ENCODE measurements at places on chromosomes 2 and 18. TPM values are rescaled to one million over a fixed set of nuclear protein-coding genes. Genes with fewer than 3 reads are reported as not detected.

DNA sequence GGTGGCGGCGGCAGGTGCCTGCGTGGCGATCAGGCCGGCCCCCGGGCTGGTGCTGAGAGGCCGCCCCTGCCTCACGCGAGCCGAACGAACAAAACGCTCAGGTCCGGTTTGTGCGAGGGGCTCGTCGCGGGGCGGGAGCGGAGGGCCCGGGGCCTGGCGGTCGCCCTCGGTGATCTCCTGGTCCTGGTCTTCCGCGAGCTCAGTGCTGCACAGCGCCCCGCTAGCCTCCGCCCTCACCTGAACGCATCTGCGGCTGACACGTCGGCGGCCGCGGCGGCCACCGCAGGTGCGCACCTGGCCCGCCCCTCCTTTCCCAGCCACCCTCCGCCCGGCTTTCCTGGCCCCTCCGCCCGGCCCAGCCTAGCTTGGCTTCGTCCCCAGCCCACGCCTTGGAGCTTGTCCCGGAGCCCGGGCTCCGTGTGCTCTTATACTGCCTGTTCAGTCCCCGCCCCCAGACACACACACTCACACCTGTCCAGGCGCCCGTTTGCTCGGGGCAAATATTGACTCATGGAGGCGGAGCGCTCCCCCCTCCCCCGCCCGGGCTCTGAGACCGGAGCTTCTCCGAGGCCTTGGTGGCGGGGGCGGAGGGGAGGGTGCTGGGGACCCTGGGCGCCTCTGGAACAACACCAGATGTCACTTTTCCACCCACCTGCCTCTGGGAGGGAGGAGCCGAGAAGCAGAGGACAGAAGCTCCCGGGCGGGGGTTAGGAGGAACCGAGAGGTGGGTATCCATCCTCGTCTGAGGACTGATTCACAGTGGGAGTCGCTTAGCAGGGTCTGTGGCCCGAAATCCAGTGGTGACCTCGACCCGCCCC lies 8.6 kb upstream of the CRYBA2 start:
- H3K27me3 ChIP-seq, result peaks cover 59% of the 10 kb centered on the region
- no peak overlapping the region for H3K4me3 ChIP-seq
- no peak overlapping the region for H3K27ac ChIP-seq
- DNase-seq, result no peak
- no peaks in the 10 kb centered on the region for H3K4me1 ChIP-seq

- H3K27me3 ChIP-seq, result peaks cover 16% of the 10 kb centered on the region
- no peak for DNase-seq
Measured at GRCh38 chr2:170878505-170878904, 50.5 kb upstream of the GORASP2 start.

GRCh38 chr2:174009488-174010223 lies 44.5 kb upstream of the SP3 start:
- H3K27ac ChIP-seq, result peak overlapping the region; percentile 36
- no peaks in the 10 kb centered on the region for H3K27me3 ChIP-seq
- peak overlapping the region; percentile 19 for H3K4me3 ChIP-seq
- DNase-seq, result peak; percentile 77
- H3K36me3 ChIP-seq, result no peaks in the 10 kb centered on the region

Gene SLC30A3
- not detected for total RNA-seq

GRCh38 chr2:65420712-65421431 lies 11.5 kb downstream of the SPRED2 start:
- H3K27ac ChIP-seq, result peak overlapping the region; percentile 32
- no peaks in the 10 kb centered on the region for H3K36me3 ChIP-seq
- peak; percentile 40 for DNase-seq
- peaks cover 15% of the 10 kb centered on the region for H3K4me1 ChIP-seq
- no peaks in the 10 kb centered on the region for H3K27me3 ChIP-seq

DNA sequence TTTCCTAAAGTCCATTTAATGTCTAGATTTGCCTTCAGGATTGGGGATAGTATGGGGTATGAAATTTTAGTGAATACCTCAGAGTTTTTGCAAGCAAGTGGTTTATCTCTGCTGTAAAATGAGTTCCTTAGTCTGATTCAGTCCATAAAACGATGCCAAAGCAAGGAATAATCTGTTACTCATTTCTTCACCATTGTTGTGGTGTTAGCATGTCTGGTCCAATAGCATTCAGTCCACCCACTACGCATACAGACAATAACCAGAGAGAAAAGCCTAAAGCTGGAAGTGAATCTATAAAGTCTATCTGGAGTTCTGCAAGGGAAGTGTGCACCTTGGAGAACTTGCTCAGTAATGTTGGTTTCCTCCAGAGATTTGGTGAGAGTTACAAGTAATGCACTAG lies 12.9 kb upstream of the DPP4 start:
- H3K27me3 ChIP-seq, result no peaks in the 10 kb centered on the region
- peak overlapping the region; percentile 77 for H3K27ac ChIP-seq
- no peak overlapping the region for H3K4me3 ChIP-seq
- DNase-seq, result peak; percentile 89
- H3K4me1 ChIP-seq, result peaks cover 76% of the 10 kb centered on the region

- H3K27me3 ChIP-seq, result no peaks in the 10 kb centered on the region
- H3K4me3 ChIP-seq, result no peak overlapping the region
- peak; percentile 18 for DNase-seq
- H3K27ac ChIP-seq, result no peak overlapping the region
- H3K36me3 ChIP-seq, result no peaks in the 10 kb centered on the region
Measured at GRCh38 chr2:181073896-181074295, 93.5 kb downstream of the UBE2E3 start.

DNA sequence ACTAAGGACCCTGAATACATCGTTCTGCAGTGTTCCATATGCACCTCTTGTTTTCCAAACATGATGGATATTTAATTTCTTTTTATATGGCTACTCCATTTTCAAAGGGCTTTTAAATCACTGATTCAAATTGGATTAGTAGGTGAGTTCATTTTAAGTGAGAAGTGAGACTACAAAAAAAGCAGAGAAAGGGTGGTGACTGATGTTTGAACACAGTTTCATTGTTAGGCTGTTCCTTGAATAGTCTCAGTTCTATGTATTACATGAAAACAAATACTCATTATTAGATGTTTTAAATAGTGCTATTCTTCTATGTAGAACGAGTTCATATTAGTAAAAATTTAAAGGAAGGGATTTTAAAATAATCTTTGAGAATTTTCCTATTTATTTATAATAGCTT lies 72.7 kb upstream of the STON1 start:
- no peak overlapping the region for H3K4me3 ChIP-seq
- no peaks in the 10 kb centered on the region for H3K4me1 ChIP-seq
- H3K27me3 ChIP-seq, result no peaks in the 10 kb centered on the region
- H3K36me3 ChIP-seq, result peaks cover 37% of the 10 kb centered on the region

DNA sequence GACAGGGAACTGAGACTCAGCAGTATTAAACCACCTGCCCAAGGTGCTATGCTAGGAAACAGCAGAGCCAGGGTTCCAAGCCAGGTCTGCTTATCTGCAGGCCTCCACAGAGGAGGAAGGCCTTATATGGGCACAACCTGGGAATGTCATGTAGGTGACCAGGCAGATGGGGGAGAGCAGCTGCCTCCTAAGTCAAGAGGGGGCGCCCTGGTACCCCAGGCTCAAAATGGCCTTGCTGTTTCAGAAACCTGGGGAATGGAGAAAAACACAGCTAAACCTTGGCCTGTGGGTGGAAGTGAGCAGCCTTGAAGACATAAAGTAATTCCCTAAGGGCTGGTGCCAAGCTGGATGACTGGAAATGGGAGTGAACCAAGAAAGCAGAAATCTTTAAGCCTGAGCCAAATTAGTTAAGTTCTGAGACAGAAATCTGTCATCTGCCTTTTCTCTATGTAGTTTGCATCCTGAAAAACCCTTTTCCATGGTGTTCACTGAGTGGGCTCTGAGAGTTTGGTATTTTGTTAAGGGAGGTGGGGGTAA lies 79.1 kb downstream of the MAPK4 start:
- H3K4me3 ChIP-seq, result no peak overlapping the region
- H3K4me1 ChIP-seq, result no peaks in the 10 kb centered on the region
- no peaks in the 10 kb centered on the region for H3K36me3 ChIP-seq
- DNase-seq, result peak; percentile 7

GRCh38 chr2:75406131-75406581 lies 154.6 kb downstream of the EVA1A start:
- H3K27ac ChIP-seq, result no peak overlapping the region
- H3K4me3 ChIP-seq, result no peak overlapping the region
- no peaks in the 10 kb centered on the region for H3K27me3 ChIP-seq
- no peaks in the 10 kb centered on the region for H3K4me1 ChIP-seq
- H3K36me3 ChIP-seq, result no peaks in the 10 kb centered on the region

- DNase-seq, result peak; percentile 73
- peak overlapping the region; percentile 62 for H3K27ac ChIP-seq
- no peaks in the 10 kb centered on the region for H3K27me3 ChIP-seq
- peaks cover 55% of the 10 kb centered on the region for H3K4me1 ChIP-seq
- H3K36me3 ChIP-seq, result peaks cover 20% of the 10 kb centered on the region
Measured at GRCh38 chr18:8794156-8794933, 89.0 kb downstream of the MTCL1 start.

- no peak for DNase-seq
- H3K36me3 ChIP-seq, result no peaks in the 10 kb centered on the region
- H3K27ac ChIP-seq, result no peak overlapping the region
Measured at GRCh38 chr2:96088340-96089335, 27.7 kb downstream of the ADRA2B start.

- no peak overlapping the region for H3K27ac ChIP-seq
- no peak overlapping the region for H3K4me3 ChIP-seq
- no peak for DNase-seq
- no peaks in the 10 kb centered on the region for H3K27me3 ChIP-seq
- H3K4me1 ChIP-seq, result peaks cover 3% of the 10 kb centered on the region
- H3K36me3 ChIP-seq, result no peaks in the 10 kb centered on the region
Measured at GRCh38 chr2:198117406-198118041, 313.1 kb downstream of the PLCL1 start.

Gene POLE4
- 20.6 TPM for total RNA-seq

- no peak for DNase-seq
- H3K4me3 ChIP-seq, result no peak overlapping the region
- H3K36me3 ChIP-seq, result no peaks in the 10 kb centered on the region
- H3K27ac ChIP-seq, result no peak overlapping the region
- no peaks in the 10 kb centered on the region for H3K27me3 ChIP-seq
Measured at GRCh38 chr2:231621051-231621879, 28.6 kb downstream of the TEX44 start.

- no peak overlapping the region for H3K4me3 ChIP-seq
- H3K27ac ChIP-seq, result no peak overlapping the region
- no peaks in the 10 kb centered on the region for H3K36me3 ChIP-seq
- no peaks in the 10 kb centered on the region for H3K27me3 ChIP-seq
- H3K4me1 ChIP-seq, result peaks cover 9% of the 10 kb centered on the region
Measured at GRCh38 chr2:235008584-235009044, 56.8 kb downstream of the SH3BP4 start.

- H3K27ac ChIP-seq, result no peak overlapping the region
- DNase-seq, result no peak
- no peaks in the 10 kb centered on the region for H3K27me3 ChIP-seq
- no peaks in the 10 kb centered on the region for H3K36me3 ChIP-seq
Measured at GRCh38 chr2:61948661-61949457, 43.4 kb downstream of the COMMD1 start.

GRCh38 chr18:73973972-73974371 lies 173.7 kb downstream of the FBXO15 start:
- H3K27ac ChIP-seq, result no peak overlapping the region
- no peak for DNase-seq
- no peak overlapping the region for H3K4me3 ChIP-seq
- H3K4me1 ChIP-seq, result no peaks in the 10 kb centered on the region
- 0 out of 2 replicates have a peak, but pooled peaks cover 6% of the 10 kb centered on the region for H3K27me3 ChIP-seq

Gene LBX2
- 0.38 TPM for total RNA-seq

GRCh38 chr2:205706769-205707381 lies 24.6 kb downstream of the NRP2 start:
- no peaks in the 10 kb centered on the region for H3K27me3 ChIP-seq
- H3K4me3 ChIP-seq, result 0 out of 2 replicates have a peak overlapping the region, but pooled peaks have one; percentile 14
- DNase-seq, result peak; percentile 91
- H3K4me1 ChIP-seq, result peaks cover 21% of the 10 kb centered on the region
- peak overlapping the region; percentile 81 for H3K27ac ChIP-seq

- H3K27me3 ChIP-seq, result no peaks in the 10 kb centered on the region
- H3K4me3 ChIP-seq, result no peak overlapping the region
Measured at GRCh38 chr2:9228088-9228751, 21.6 kb downstream of the ASAP2 start.

DNA sequence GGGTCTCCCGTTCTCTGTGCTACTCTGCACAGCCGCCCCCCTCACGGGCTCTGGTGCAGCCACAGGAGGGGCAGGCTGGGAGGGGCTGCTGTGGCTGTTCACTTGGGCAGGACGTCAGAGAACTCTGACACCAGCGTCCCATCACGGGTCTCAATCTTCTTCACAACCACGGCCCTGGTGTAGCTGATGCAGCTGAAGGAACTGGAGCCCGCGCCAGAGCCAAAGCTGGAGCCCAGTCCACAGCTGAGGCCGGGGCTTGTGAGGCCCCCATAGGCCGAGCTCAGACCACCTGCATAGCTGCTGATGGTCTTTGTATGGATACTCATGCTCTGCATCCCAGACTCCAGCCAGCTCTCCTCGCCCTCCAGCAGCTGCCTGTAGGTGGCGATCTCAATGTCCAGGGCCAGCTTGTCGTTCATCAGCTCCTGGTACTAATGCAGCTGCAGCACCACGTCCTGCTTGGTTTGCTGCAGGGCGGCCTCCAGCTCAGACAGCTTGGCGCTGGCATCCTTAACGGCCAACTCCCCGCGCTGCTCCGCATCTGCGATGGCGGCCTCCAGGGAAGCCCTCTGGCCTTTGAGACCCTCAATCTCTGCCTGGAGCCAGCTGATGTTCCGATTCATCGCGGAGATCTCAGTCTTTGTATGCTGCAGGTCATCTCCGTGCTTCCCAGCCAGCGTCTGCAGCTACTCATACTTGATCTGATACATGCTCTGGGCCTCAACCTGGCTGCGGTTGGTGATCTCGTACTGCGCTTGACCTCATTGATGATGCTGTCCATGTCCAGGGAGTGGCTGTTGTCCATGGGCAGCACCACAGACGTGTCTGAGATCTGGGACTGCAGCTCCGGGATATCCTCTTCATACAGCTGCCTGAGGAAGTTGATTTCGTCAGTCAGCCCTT lies 7.4 kb upstream of the DUSP19 start:
- no peaks in the 10 kb centered on the region for H3K4me1 ChIP-seq
- no peaks in the 10 kb centered on the region for H3K36me3 ChIP-seq

Gene FBLN7
- 0.11 TPM for total RNA-seq

Gene DSC1
- not detected for total RNA-seq

GRCh38 chr2:72949642-72950041 lies 32.3 kb downstream of the EMX1 start:
- no peak overlapping the region for H3K4me3 ChIP-seq
- DNase-seq, result peak; percentile 70
- H3K36me3 ChIP-seq, result no peaks in the 10 kb centered on the region
- no peaks in the 10 kb centered on the region for H3K27me3 ChIP-seq

Gene COL6A3
- 1,362 TPM for total RNA-seq

Gene ANKRD62
- total RNA-seq, result not detected

GRCh38 chr2:108637304-108637669 lies 82.0 kb upstream of the RANBP2 start:
- no peaks in the 10 kb centered on the region for H3K36me3 ChIP-seq
- H3K27ac ChIP-seq, result peak overlapping the region; percentile 83
- H3K4me3 ChIP-seq, result peak overlapping the region; percentile 23
- DNase-seq, result peak; percentile 93

- no peaks in the 10 kb centered on the region for H3K27me3 ChIP-seq
- no peaks in the 10 kb centered on the region for H3K4me1 ChIP-seq
- no peak overlapping the region for H3K4me3 ChIP-seq
- peak overlapping the region; percentile 70 for H3K27ac ChIP-seq
Measured at GRCh38 chr2:215356948-215357461, 45.1 kb downstream of the ATIC start.

Gene RND3
- 271 TPM for total RNA-seq
